Bone marrow (tissue), 2 donors: ENCODE measurements at places on chromosomes 4 and X.

- no peak for DNase-seq
Observed at GRCh38 chrX:75596178-75596577, 73.3 kb upstream of the ZDHHC15 start.

- DNase-seq = no peak
Observed at GRCh38 chrX:2691543-2692220, 587 bp downstream of the CD99 start.

DNA sequence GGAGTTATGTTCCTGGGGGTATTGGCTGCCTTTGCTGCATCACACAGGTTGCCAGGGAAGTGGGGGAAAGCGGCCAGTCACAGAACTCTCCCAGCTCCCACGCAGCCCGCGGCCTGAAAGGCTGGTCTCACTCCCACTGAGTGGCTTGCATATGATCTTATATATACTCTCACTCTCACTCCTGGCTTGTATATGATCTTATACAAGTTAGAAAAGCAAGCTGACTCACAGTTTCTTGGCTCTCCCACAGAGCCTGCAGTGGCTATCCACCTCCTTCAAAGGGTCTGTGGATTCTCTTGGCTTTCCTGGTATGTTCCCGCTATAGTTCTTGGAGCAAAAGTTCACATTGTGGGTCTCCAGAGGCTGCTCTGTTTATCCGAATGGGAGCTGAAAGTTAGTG, 833.5 kb upstream of the GALNTL6 start:
- no peak for DNase-seq

GRCh38 chrX:140360284-140360683, 144.6 kb downstream of the SOX3 start:
- no peak for DNase-seq

DNA sequence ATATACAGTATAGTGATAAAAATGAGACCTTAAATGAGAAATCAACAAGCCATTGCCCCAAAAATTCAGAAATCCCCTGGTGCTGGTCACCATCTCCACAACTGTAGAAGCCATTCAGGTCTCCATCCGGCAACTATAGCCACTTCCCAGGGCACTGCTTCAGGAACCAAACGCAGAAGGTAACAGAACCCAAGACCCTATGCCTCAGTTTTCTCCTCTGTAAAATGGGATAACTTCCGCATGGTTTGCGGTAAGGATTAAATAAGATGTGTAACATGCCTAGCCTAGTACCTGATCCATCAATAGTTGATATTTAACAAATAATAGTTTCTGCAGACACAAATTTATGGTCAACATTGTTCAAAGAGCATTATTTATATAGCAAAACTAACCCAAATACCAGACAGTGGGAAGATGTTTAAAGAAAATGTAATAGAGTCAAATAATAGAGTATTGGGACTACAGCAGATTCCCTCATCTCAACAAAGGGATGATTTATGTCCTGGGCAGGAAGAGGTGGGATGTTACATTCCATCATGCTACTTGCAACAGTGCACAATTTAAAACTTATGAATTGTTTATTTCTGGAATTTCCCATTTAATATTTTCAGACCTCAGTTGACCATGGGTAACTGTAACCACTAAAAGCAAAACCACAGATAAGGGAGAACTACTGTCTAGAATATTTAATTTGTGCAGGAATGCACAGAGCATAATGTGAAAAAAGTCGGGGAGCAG, 30.0 kb downstream of the IRF2 start:
- DNase-seq = no peak

GRCh38 chr4:69984030-69984443, 11.7 kb upstream of the STATH start:
- DNase-seq = no peak

DNA sequence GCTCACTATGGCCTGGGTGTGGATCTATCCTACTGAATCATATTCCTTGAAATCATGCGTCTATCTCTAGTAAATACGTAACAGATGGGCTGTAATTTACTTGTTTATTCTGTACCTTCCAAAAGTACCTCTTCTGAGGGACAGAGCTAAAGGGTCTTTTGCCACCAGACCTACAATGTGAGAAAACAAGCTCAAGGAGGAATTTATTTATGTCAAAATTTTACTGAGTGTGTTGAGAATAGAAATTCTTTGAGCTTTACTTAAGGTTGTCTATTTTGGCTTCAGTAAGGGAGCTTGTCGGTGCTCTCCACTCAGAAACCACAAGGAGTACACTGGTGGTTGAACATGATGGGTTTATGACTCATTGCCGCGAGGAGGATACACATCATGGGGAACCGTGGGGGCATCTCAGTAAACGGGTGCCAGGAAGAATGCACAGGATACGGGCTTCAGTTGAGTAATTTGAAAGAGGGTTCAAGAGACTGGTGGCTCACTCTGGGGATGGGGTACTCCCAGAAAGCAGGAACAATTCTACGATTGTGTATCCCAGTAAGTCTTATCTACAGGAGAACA, 3.0 kb downstream of the ANK2 start:
- DNase-seq = no peak

DNA sequence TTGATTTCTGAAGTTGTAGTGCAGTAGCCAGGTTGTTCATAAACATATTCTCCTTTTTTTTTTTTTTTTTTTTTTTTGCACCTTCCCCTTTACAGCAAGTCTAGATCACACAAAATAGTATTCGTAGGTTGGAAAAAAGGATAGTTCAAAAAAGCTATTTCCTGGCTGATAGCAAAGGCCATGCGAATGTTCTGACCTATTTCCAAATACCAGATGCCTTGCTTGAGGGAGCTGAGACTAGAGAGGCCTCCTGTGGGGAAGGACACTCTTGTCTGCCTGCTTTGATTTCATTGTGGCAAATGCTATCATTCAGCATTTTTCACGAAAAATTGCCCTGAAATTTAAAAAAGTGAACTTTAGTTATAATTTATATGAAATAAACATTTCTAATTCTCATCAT, 111.4 kb downstream of the MAD2L1 start:
- DNase-seq = no peak

DNA sequence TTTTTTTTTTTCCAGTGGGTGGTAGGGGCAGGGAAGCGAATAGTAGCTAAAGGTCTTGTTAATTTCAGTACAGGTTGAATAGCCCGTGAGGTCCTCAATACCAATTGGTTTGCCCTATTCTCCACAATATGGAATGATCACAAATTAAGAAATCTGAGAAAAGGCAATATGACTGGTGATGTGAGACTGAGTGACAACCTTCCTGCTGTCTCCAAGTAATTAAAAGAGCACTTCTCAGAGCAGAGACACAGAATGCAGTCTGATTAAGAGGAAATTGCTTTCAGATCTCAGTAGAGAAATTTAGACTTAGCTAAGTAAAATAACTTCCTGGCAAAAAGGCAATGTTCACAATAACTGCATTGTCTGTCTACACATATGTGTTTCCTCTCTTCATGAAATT, 23.0 kb downstream of the GPR174 start:
- no peak for DNase-seq

DNA sequence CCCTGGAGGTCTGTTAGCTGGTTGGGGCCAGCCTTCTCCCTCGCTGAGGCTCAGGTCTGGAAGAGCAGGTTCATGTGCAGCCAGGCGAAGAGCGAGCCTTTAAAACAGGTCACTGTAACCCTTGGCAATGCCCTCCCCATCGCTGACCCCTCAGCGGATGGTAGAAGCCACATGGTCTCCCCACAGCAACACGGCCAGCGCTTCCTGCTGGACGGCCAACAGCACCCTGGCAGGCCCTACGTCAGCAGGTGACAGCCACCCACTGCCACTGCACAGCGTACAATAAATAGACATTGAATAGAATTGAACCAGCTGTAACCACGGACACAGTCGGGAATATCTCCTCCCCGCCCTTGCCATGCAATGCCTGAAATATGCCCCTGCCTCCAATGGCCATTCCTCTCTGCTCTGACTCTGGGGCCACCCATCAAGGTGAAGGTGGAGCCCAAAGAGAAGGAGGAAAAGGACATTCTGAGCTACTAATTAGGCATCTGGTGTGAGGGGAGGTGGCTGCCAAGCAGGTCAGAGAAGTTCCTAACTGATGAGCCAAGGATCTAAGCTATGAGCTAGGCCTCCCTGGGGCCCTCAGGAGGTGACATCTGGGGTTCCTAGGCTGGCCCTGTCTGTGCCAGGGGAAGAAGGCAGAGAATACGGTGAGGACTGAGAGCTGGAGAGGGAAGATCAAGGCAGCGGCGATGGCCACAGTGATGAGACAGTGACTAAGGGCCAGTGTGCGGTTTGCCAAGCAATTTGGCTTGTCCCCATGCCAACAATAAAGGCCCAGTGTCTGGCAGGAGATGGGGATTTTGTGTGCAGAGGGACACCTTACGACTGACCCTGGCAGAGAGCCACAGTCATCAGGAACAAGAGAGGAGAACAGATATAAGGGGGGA, 202.3 kb downstream of the BCOR start:
- no peak for DNase-seq

DNA sequence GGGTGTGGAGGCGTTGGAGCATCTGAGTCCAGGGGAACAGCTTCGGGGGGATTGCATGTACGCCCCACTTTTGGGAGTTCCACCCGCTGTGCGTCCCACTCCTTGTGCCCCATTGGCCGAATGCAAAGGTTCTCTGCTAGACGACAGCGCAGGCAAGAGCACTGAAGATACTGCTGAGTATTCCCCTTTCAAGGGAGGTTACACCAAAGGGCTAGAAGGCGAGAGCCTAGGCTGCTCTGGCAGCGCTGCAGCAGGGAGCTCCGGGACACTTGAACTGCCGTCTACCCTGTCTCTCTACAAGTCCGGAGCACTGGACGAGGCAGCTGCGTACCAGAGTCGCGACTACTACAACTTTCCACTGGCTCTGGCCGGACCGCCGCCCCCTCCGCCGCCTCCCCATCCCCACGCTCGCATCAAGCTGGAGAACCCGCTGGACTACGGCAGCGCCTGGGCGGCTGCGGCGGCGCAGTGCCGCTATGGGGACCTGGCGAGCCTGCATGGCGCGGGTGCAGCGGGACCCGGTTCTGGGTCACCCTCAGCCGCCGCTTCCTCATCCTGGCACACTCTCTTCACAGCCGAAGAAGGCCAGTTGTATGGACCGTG, 2.2 kb downstream of the AR start:
- DNase-seq = peak; percentile 17

GRCh38 chrX:107823456-107823855, 2.2 kb upstream of the MID2 start:
- no peak for DNase-seq

- DNase-seq = no peak
Observed at GRCh38 chr4:17921451-17921850, 100.1 kb downstream of the LCORL start.

GRCh38 chr4:169984745-169985144, 41.5 kb downstream of the MFAP3L start:
- no peak for DNase-seq

- no peak for DNase-seq
Observed at GRCh38 chrX:6981718-6982406, 165.7 kb upstream of the STS start.

DNA sequence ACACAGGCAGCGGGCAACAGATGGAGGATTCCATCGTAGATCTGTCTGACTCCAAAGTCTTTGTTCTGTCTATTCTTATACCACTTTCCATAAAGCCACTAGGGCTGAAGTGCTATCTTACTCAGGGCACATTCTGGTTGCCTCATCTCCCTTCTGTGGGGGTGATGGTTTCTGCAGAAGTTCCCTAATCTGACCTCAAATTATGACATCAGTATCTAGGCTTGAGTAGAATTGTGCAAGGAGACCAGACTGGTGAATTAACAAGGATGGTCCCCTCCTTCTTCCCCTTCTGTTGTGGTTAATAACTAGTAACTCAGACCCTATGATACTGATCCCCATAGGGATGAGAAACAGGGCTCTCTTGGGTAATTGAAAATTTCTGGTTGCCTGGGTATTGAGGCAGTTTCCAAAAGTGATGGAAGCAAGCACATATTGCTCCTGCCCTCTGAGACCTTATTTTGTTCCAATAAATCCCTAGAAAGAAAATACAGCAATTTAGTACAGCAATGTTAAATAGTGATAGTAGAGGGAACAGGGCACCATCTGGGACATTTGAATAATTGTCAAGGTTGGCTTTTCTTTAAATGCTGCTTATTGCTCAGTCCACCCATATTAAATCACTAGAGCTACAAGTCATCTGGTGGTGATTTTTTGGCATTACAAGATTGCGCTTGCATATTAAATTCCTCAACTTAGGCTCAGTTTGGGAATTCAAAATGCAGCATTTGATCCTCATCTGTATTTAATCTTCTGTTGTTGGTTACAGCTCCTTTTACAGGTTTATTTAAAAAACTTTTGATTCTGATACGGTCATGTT, 57.3 kb upstream of the AP1S2 start:
- peak; percentile 38 for DNase-seq

DNA sequence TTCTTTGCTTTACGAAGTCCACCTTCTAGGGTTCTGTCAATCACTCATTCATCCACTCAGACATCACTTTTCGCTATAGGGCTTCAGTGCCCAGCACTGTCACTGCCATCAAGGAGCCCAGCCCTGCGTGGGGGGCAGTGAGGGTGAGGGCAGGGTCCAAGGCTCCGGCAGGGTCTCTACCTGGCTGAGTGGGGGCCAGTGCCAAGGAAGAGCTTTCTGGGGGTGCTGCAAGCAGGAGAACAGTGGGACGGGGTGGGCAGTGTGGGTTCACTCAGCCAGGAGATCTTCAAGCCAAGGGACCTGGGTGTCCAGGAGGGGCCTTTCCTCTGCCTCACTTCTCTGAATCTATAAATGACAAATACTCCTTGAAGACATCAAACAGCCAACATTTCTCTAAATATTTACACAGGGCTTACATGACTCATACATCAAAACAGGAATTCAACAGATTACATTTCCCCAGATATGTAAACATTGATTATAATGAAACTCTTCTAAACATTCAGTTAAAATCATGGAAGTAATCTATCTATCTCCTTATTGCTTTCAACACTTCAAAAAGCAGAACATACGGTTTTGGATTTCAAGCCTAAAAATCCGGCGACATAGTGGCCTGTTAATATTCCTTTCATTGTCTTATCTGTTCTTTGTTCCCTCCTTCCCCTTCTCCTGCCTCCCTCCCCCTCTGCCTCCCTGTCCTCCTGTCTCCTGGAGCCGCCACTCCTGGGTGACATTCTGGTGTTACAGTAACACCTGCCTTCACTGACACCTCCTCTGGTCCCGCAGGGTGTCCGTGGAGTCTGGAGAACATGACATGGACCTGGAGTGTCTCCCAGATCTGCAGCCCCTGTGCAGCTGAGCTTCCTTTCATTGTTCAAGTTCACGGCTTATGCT, 94.4 kb upstream of the ADRA2C start:
- no peak for DNase-seq

DNA sequence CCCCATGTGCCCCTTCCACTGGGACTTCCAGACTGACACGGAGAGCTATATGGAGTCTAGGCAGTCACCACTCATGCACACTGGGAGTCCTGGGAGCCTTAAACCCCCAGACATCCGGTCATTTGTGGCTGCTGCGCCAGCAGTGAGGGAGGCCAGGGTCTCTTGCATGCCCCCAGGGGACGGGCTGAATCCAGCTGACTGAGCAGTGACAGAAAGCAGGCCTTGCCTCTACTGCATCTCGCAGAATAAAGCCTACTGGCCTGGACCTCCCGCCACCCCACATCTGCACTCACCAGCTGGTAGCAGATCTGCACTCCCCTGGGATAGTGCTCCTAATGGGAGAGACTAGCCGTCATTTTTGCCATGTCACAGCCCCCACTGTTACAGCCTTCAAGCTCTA, 1234.2 kb downstream of the FAM133A start:
- DNase-seq = no peak

GRCh38 chr4:73943555-73943954, 38.3 kb downstream of the PF4 start:
- no peak for DNase-seq
